Lower lobe of right lung (tissue), 2 donors: ENCODE measurements at places on chromosomes 12 and 14. TPM values are rescaled to one million over a fixed set of nuclear protein-coding genes. Genes with fewer than 3 reads are reported as not detected.

- no peak for DNase-seq
Measured at GRCh38 chr12:85874031-85874461, at the start of gene NTS. NTS (plus strand) TSS chr12:85874295; CDS start chr12:85874404, 109 bp downstream.

DNA sequence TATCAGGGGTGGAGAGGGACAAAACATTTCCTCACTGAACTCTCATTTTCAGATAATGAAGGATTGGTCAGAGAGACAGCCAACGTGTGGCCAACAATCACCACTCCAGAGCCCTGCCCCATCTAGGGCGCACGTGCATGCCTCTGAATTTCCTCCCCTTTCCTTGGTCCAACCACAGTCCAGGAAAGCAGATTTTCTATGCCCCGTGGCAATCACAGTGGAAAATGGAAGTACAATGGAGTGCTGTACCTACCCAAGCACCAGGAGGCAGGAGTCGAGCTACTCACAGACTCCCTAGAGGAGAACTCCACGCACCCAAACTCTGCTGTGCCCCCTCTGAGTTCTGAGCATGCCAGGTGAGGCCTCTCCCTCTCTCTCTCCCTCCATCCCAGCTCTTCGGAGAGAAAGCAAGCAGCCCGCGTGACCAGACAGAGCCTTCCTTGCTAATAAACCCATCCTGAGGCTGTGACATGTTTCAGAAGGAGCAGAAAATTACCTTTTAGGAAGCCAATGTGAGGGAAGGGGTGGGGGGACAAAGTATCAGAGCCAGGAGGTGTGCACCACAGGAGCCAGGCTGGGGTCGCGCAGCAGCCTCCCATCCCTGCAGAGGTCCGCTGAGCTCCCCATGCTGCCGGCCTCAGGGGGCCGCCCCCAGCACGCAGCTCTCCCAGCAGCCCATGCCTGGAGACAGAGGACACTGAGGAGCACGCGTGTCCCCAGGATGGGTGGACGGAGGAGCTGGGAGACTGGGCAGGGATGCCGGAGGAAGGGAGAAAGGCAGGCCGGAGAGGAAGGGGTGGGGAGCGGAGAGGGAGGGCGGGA, 73.4 kb downstream of the PITPNM2 start:
- DNase-seq = no peak

The OR4E1 gene
- total RNA-seq = not detected

The TMX1 gene
- 34.6 TPM for total RNA-seq

The ANKRD9 gene
- 19.5 TPM for total RNA-seq

The ZFC3H1 gene
- 57.1 TPM for total RNA-seq

The KRT71 gene
- not detected for total RNA-seq
